ENCODE measurements at places on chromosomes 7 and 10.

DNA sequence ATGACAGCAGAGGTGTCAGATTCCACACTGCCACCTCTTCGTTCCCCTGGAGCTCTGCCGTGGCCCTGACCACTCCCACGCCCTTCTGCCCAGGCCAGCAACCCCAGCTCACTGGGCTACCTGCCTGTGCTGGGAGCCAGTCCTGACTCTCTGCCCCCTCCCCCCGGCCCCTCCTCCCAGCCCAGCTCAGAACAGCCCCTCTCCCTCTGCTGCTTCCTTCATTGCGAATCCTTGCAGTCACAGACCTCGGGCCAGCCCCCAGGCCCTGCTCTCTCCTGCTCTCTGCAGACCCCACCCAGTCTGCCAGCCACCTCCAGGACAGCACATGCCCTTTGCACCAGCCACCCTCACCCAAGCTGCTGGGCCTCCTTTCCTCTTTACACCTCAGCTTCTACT, 60.4 kb downstream of the TCERG1L start:
- DNase-seq = no peak

- no peak for DNase-seq
These were observed 294.5 kb upstream of the NFE2L3 start for GRCh38 chr7:25857376-25858067.

DNA sequence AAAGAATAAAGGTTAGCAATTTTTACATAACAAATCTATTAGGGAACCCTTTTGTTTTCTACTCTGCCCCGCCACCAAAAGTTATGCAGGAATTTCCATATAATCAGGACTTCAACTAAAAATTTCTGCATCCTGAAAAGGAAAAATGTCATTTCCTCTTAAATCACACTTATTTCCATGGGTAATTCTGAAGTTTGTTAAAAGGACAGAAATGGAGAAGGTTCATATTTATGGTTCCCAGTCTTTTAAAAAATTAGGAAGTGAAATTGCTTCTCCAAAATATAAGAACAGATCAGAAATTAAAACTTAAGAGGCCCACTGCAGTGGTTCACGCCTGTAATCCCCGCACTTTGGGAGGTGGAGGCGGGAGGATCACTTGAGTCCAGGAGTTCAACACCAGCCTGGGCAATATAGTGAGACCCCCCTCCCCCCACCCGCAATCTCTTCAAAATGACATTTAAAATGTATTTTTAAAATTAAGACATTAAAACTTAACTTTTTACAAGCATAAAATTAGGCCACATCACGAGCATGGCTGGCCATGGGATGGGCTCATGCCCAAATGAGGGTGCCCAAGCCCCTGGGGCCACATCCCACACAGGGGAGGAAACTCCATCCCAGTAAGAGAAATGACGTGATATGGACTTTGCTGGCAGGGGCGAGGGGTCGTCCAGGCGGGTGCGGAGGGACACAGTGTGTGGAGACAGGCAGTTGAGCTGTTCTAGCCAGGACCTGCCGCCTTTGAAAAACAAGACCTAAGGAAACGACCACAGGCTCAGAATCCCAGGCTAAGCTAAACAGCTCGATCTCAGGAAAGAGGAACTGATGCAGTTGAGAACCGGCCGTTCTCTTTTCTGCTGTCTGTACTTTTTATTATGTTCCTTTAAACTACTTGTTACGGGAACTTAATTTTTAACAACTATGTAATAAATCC, 51.3 kb upstream of the NFE2L3 start:
- no peak for DNase-seq

DNA sequence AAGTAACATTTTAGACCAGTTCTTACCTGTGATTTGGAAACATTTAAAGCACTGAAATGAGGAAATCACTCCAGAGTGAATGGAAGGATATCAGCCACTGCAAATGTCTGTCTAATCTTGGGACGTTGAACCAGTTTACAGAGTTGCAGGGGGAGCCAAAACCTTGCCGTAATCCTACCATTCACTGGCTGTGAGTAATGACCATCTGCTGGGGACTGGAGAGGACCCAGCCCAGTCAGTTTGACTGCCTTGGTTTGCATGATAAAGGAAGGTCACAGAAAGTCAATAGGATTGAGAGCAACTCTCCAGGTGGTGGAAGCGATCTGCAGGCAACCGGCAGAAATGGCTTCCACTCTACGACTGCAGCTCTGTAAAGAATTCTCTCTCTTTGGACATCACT, 167.2 kb downstream of the AKR1D1 start:
- DNase-seq = no peak

DNA sequence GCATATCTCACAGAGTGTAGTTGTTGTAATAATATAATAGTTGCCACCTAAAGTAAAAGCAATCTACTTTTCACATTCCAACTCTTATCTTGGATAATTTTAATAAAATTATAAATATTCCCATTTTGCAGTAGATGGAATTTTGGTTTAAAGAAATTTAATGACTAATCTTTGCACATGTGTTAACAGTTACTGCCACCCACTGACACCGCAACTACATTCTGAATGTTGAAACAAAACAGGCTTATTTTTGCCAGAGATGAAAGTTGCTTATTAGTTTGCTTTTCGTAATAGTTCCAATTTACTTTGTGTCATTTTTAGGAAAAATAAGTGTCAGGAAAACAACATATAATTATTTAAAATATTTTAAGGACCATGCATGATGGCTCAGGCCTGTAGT, 557.5 kb upstream of the PCDH15 start:
- DNase-seq = no peak

- DNase-seq = no peak
These were observed 17.1 kb downstream of the IKZF1 start for GRCh38 chr7:50321487-50322067.

GRCh38 chr7:11434366-11434765, 397.6 kb downstream of the THSD7A start:
- DNase-seq = no peak

GRCh38 chr10:107442035-107442505, 277.6 kb upstream of the SORCS1 start:
- no peak for DNase-seq

DNA sequence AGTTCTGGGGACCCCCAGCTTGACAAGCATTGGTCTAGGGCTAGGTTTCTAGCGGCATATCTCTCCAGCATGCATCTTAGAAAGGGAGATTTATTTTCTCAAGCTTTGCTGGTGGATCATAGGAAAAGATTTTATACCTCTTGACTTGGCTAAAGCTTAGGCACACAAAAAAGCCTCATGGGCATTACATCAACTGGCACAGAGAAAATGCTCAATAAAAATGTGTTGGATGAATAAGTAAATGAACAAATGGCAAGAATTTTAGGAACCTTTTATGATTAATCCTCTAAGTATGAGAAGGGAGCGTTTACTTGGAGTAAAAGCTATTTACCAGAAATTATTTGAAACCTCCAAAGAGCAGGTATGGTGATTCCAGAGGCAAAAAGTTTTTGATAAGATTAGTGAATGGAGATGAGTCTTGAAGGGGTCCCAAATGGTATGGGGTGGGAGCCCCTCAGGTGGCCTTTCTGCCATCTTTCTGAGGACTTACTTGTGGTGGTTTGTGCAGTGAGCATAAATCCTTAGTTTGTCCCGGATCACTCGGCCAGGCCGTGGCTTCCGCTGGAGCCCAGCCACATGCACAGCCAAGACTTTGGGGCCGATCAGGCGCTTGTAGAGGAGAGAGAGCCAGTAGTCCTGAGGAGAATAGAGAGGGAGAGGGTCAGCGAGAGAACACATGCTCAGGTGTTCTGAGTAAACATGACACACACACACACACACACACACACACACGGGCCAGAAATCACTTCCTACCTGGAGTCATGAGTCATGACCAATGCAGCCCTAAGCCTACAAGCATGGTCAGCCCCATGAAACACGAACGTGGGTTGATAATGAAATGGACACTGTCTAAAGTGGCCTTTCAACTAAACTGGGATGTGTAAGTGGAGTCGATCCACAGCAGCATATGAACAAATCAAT, 43.1 kb upstream of the HPS1 start:
- DNase-seq = no peak

All from aorta (tissue), 5 donors.